ENCODE measurements at places on chromosomes 16 and 17. TPM values are rescaled to one million over a fixed set of nuclear protein-coding genes. Genes with fewer than 3 reads are reported as not detected.

GRCh38 chr17:15981208-15981607 lies 18.3 kb downstream of the ZSWIM7 start:
- DNase-seq = no peak

- no peak for DNase-seq
Measured at GRCh38 chr16:27841061-27841801, 222.3 kb downstream of the GSG1L start.

DNA sequence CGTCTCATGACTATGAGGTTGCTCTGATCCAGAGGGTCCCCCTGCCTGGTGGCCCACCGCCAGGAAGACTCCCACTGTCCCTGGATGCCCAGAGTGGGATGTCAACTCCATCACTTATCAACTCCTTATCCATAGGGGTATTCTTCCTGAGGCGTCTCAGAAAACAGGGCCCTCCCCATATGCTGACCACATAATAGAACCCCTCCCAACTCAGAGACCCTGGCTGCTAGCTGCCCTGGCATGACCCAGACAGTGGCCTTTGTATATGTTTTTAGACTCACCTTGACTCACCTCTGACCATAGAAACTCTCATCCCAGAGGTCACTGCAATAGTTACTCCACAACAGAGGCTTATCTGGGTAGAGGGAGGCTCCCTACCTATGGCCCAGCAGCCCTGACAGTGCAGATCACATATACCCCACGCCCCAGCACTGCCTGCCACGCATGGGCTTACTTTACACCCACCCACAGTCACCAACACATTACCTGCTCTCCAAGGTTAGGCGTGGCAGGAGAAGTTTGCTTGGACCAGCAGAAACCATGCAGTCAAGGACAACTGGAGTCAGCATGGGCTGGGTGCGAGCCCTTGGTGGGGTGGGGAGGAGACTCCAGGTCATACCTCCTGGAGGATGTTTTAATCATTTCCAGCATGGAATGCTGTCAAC lies 2.3 kb upstream of the G6PC1 start:
- DNase-seq = no peak

SPIRE2 gene
- 2.4 TPM for total RNA-seq

GRCh38 chr16:11506741-11507305 lies 79.9 kb downstream of the LITAF start:
- DNase-seq = no peak

GRCh38 chr16:6059671-6060070 lies 962.1 kb upstream of the EEF2KMT start:
- DNase-seq = no peak

CCL18 gene
- not detected for total RNA-seq

DNA sequence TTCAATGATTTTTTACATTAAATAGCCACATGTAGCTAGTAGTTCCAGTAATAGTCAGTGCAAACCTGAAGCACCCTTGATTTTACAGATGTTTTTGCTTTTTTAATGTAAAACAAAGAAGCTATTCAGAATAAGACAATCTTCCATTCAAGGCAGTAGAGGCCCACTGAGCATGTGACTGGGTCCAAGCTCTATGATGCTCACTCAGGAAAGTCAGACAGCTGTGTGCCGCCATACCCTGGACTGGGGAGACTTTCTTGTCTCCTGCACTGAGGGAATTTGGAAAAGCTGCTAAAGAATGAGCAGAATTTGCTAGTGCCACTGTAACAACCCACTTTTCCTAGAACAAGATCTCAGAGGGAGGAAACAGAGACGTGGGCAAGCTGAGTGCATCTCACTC lies 11.5 kb downstream of the CENPN start:
- no peak for DNase-seq

DNA sequence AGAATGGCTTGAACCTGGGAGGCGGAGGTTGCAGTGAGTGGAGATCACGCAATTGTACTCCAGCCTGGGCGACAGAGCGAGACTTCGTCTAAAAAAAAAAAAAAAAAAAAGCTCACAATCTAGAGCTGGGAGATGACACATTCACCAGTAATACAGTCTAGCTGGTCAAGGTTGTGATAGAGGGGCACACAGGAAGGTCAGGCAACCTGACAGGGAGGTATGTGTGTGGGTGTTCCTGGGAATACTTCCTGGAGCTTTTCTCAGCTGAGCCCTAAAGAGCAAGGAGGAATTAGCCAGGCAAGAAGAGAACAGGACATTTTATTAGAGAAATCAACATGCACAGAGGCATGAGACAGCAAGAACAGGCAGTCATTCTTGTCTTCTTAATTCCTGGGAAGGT lies 216.7 kb downstream of the SHISA9 start:
- no peak for DNase-seq

APOH gene
- not detected for total RNA-seq

GRCh38 chr16:75250089-75250808 lies 1.2 kb downstream of the BCAR1 start:
- DNase-seq = no peak

ACSM2A gene
- under 0.01 TPM for total RNA-seq
